Activated T-helper 2 cell treated with anti-CD3 and anti-CD28 coated beads, Interferon-gamma antibody, Interleukin-2, Interleukin-4, amounts not matched to agents 10 μg/mL and 5 μg/mL and 100 μg/mL, durations not matched to agents 14 hours and 24 hours and 36 hours (primary cell): ENCODE measurements at places on chromosomes 5 and 9. TPM values are rescaled to one million over a fixed set of nuclear protein-coding genes. Genes with fewer than 3 reads are reported as not detected.

The CDC25C gene
- total RNA-seq, result 8.4 and 9.0 TPM in 2 replicates

The GPR151 gene
- not detected in 2 replicates for total RNA-seq

The SOWAHA gene
- total RNA-seq, result 0.28 and 0.32 TPM in 2 replicates

The FRRS1L gene
- not detected in 2 replicates for total RNA-seq

The HOMER1 gene
- 13.3 and 13.5 TPM in 2 replicates for total RNA-seq

The PSAT1 gene
- 66.5 and 67.6 TPM in 2 replicates for total RNA-seq

DNA sequence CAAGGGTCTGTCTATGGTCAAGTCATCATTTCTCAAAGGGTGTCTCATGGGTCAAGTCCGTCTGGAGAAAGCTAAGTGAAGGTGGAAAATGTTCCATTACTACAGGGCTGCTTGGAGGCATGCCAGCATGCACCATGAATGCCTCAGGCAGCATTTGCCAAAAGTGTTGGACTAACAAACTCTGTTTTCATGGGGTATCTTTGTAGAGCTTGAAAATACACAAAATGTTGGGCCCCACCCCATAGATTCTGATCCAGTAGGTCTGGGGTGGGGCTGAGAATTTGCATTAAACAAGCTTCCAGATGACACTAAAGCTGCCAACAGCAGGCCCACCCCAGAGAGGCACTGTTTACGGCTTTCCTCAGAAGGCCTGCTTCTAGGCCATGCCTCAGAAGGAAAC is 75.0 kb upstream of the FRRS1L start:
- no peak for DNase-seq

- no peak for DNase-seq
These were observed 268.6 kb upstream of the MVB12B start for GRCh38 chr9:126058011-126058531.

GRCh38 chr5:112584781-112585180 is 152.9 kb upstream of the APC start:
- no peak for DNase-seq

- DNase-seq, result no peak
These were observed 519.2 kb downstream of the RASEF start for GRCh38 chr9:82543726-82544125.

DNA sequence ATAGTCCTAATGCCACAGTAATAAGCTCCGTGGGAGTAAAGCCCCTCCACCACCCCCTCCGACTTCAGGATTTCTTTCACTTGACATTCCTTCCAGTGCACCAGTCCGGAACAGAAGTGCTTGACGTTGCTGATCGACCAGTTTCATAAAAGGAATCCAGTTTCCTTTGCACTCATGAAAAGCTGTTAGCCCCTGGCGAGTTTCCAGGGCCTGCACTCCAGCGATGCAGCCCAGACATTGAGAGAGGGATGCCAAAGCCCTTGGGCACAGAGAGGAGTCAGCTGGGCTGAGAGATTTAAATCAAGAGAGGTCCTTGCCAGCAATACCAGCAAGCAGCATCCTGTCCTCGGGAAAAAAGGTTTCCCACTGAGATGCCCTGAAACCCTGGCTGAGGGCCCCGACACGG is 170.1 kb downstream of the GABBR2 start:
- DNase-seq, result no peak

DNA sequence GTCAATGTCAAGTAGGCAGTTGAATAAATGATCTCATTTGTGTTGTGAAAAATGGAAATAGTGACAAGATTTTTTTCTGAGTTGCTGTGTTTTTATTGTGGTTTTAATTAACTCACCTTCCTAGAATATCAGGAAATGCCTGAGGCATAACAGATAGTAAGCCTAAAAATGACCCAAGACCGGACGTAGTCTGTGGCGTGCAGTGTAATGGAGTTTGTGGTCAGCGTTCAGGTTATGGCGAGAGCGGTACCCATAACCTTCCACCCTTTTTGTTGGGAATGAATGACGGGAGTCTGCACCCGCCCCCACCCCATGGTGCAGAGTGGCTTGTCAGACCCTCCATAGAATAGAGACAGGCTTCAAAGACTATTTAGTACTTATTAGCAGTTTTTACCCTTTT is 119.3 kb downstream of the GALNT10 start:
- no peak for DNase-seq

DNA sequence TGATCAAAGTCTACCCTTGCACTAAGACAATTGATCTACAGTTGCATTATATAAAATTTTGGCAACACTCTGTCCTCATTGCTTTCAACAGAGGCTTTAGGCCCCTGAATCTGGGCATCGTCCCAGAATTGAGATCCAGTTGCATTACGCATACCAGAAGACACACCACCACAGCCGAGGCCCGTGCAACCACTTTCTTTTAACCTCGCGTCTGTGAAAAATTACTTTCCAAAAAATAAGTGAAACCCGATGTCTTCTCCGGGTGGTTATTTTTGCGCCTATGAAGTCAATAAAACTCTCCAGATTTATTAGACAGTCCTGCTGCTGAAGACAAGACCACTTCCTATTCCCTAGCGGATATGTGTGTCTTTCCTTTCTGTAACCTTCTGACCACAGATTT is 52.1 kb upstream of the NFIB start:
- DNase-seq, result no peak

- no peak for DNase-seq
These were observed 412.0 kb downstream of the ACTL7B start for GRCh38 chr9:108443741-108444140.
